DMS53 (cell line): ENCODE measurements at places on chromosomes 6 and 20.

- no peak for DNase-seq
Observed at GRCh38 chr20:3714092-3714491, 1.7 kb upstream of the SIGLEC1 start.

DNA sequence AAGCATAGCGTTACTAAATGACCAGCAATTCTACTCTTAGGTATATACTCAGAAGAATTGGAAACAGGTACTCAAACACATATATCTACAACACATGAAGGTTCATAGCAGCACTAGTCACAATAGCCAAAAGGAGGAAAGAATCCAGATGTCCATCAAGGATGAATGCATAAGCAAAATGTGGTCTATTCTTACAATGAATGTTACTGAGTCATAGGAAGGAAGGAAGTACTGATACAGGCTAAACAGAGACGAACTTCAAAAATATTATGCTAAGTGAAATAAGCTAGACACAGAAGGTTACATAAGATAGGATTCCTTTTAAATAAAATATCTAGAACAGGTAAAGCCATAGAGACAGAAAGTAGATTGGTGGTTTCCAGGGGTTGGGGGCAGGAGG is 93.5 kb downstream of the MAP3K7 start:
- DNase-seq, result no peak

GRCh38 chr6:138450445-138450844 is 46.4 kb downstream of the HEBP2 start:
- no peak for DNase-seq

- peak; percentile 5 for DNase-seq
Observed at GRCh38 chr6:79076160-79076559, 1.9 kb downstream of the PHIP start.

- no peak for DNase-seq
Observed at GRCh38 chr6:5704708-5705107, 302.0 kb downstream of the NRN1 start.

DNA sequence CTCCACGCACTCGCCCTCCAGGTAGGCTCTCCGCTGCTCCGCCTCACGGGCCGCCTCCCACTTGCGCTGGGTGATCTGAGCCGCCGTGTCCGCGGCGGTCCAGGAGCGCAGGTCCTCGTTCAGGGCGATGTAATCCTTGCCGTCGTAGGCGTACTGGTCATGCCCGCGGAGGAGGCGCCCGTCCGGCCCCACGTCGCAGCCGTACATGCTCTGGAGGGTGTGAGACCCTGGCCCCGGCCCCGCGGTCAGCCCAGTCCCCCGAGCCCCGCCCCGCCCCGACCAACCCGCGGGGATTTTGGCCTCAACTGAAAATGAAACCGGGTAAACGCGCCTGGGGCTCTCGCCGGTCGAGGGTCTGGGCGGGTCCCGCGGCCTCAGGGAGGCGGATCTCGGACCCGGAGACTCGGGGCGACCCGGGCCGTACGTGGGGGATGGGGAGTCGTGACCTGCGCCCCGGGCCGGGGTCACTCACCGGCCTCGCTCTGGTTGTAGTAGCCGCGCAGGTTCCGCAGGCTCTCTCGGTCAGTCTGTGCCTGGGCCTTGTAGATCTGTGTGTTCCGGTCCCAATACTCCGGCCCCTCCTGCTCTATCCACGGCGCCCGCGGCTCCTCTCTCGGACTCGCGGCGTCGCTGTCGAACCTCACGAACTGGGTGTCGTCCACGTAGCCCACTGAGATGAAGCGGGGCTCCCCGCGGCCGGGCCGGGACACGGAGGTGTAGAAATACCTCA is 598 bp downstream of the HLA-B start:
- DNase-seq, result peak; percentile 67

DNA sequence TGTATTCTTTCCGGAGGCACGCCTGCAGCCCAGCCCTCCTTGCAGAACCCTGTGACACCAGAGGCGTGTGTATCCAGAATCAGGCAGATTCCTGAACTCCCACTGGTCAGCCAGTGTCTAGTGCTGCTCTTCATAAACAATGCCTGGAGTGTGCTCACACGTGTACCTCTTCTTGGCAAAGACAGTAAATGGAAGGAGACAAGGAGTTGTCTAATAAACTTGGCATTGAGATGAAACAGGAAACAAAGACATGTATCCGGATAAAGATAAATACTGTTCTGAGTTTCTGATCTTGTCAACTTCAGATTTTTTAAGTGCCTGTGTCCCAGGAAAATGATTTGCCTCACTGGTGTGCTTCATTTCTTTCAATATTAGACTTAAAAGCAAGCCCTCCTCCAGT is 1.7 kb downstream of the RPS6KA2 start:
- DNase-seq, result no peak

GRCh38 chr6:147752689-147753403 is 244.4 kb downstream of the SAMD5 start:
- no peak for DNase-seq

GRCh38 chr20:37947943-37948342 is 45.0 kb downstream of the VSTM2L start:
- no peak for DNase-seq

DNA sequence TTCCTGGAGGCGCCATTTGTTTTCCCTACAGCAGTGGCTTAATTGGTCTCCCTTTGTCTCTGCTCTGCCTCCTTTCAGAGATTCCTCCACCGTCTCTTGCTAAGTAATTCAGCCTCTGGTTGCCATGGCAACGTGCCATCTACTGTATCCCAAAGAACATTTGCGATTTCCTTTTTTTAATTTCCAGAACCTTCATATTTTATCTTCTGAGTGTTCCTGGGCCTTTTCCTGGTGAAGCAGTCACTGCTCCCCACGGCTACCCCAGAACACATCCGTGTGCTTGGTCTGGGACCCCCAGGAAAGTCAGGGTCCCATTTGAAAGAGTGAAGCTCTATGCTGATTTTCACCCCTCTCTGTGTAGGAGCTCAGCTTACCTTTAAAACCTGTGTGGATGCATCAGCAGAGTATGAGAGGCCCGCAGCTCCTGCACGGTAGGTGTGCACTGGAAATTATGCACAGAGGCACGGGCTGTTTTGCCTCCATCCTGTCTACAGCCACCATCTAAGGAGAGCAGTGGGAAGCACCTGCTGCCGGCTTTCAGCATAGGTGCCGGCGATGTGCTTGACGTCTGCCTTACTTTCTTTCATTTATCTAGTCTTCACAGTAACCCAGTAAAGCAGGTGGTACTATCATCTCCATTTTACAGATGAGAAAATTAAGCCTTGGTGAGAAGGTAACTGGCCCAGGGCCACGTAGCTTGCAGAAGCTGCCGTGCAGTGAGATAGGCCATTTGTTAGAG is 122.8 kb downstream of the SYCP2 start:
- DNase-seq, result peak; percentile 25

- no peak for DNase-seq
Observed at GRCh38 chr6:28082939-28083338, 2.6 kb downstream of the ZNF165 start.

DNA sequence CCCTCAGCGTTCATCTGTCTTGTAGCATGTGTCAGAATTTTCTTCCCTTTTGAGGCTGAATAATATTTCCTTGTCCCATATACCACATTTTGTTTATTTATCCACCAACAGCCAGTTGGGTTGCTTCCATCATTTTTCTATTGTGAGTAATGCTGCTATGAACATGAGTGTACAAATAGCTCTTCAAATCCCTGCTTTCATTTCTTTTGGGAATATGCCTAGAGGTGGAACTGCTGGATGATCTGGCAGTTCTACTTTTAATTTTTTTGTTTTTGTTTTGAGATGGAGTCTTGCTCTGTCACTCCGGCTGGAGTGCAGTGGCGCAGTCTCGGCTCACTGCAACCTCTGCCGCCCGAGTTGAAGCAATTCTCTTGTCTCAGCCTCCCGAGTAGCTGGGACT is 64.7 kb downstream of the SASH1 start:
- no peak for DNase-seq

DNA sequence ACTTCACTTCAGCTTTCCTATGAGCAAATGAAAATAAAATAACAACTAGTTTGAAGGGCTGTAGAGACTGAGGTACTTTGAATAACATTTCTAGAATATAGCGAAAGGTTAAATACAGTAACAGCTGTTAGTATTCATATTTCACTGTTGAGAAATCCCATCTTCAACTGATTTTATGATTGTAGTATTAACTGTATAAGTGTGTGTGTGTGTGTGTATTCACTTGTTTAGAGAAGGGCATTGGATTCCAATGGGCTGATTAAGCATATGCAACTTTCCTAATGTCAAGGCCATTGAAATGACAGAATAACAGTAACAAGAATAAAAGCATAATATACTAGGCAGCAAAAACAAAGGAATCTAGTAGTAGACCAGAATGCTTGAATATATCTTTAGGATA is 957.5 kb upstream of the EPHA7 start:
- DNase-seq, result no peak

GRCh38 chr6:108120311-108120710 is 45.5 kb upstream of the NR2E1 start:
- DNase-seq, result no peak

GRCh38 chr6:161792851-161793493 is 519.1 kb upstream of the AGPAT4 start:
- DNase-seq, result no peak

DNA sequence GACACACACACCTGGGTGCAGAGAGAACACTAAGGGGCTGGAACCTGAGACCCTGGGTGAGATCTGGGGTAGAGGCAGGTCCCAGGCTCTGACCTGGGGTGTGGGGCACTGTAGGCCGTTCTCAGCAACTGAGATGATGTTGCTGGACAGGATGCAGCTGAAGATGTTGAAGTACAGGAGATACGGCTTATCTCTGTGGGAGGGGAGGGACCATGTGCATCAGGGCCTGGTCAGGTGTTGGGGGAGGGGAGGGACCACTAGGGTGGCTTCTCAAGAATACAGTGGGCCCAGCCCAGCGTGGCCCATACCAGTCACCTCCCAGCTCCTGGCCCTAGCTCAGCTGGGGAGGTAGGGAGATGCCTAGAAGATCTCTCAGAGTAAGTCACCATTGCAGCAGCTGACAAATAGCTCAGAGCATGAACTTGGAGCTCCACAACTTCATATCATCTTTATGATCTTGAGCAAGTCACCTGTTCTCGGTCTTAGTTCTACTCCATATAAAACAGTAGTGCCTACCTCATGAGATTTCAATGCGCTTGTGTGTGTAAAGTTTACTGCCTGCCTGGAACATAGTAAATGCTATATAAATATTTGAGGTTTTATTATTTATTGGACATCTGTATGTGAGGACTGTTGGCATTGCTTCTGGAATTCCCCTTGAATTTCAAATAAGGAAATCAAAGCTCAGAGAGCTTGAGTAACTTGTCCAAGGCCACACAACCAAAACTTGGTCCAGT is 3.8 kb downstream of the SLC44A4 start:
- no peak for DNase-seq

GRCh38 chr6:76681781-76682180 is 609.3 kb upstream of the IMPG1 start:
- DNase-seq, result no peak

- DNase-seq, result no peak
Observed at GRCh38 chr20:56352345-56353055, 6.3 kb upstream of the FAM210B start.

- no peak for DNase-seq
Observed at GRCh38 chr6:81262656-81263055, 489.8 kb downstream of the TENT5A start.

GRCh38 chr6:3384241-3385143 is 72.4 kb downstream of the SLC22A23 start:
- DNase-seq, result no peak

- peak; percentile 53 for DNase-seq
Observed at GRCh38 chr6:97437087-97437486, 154.1 kb upstream of the MMS22L start.

DNA sequence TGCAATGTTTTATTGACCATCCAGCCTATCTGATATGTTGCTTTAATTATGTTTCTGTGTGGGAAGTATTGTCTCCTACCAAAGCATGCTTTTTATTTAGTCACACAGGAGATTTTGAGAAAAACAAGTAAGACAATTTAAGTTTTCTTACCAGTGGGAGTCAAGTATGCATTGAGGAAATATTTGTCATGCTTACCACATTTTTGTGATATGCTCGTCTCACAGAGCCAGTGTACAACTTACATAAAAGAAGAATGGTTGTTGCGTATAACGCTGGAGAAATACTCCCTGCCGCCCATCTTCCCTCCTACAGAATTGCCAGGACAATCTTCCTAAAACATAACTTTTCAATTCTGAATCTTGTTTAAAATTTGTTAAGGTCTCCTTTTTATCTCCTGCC is 37.1 kb upstream of the FILIP1 start:
- no peak for DNase-seq

DNA sequence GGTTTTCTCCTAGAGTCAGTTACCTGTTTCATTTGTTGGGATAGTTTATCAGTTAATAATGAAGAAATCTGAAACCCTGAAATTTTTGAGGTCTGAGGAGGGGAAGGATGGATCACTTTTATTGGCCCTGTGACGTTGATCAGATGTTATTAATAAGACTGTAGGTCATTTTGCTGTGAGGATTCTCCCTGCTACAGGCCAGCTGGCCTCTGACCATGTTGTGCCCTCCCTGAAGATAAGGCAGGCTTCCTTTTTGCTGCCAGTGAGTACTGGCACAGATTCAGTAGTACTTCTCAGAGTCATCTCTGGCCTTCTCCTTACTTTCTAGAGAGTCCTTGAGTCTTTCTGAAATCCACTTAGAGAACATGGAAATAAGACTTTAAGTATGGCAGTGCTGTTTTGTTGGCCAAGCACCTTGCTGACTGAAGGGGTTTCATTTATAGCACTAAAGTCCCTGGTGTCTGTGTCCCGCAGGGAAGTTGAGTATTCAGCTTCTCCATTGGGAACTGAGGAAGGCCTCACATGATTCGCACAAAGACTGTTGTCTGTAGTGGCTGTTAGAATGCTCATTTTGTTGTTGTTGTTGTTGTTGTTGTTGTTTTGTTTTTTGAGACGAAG is 202.6 kb downstream of the DTNBP1 start:
- DNase-seq, result no peak

GRCh38 chr20:5220321-5221060 is 93.7 kb downstream of the CDS2 start:
- no peak for DNase-seq

GRCh38 chr6:135382182-135382628 is 115.3 kb downstream of the AHI1 start:
- no peak for DNase-seq

GRCh38 chr6:6518631-6519427 is 69.7 kb upstream of the LY86 start:
- no peak for DNase-seq

DNA sequence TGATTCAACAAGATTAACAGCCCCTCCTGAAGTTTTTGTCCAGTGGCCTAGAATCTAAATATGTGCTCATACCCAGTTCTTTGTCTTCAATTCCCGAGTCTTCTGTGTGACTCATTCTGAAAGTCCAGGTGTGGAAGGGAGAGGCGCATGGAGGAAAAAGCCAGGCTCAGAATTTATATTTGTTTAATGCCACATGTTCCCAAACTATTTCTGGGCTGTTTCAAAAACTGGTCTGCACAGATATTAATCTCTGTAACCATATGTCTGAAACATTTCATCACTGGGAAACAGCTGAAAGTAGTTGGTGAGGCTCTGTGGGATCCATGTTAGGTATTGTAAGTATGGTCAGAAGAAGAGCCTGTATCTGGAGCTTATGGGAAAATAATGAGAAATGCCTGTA is 266.0 kb downstream of the PAX1 start:
- no peak for DNase-seq

- no peak for DNase-seq
Observed at GRCh38 chr6:50836231-50836630, 17.6 kb downstream of the TFAP2B start.
